Caki2 (cell line): ENCODE measurements at places on chromosomes 5 and 9.

GRCh38 chr5:81207009-81207408 is 26.1 kb upstream of the CKMT2 start:
- peak; percentile 6 for DNase-seq

DNA sequence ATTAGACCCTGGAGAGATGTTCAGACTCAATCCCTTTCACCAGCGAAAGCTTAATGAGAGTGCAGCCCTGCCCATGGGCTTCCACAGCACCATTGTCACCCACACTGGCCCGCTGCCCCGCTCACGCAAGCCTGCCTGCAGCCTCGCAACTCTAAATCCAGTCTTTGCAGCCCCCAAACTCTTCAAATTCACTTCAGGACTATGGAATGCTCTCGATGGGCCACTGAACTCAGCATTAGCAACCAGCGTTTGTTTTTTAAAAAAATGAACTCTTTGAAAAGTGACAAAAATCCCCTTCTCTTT is 17.1 kb downstream of the DCANP1 start:
- DNase-seq: no peak

DNA sequence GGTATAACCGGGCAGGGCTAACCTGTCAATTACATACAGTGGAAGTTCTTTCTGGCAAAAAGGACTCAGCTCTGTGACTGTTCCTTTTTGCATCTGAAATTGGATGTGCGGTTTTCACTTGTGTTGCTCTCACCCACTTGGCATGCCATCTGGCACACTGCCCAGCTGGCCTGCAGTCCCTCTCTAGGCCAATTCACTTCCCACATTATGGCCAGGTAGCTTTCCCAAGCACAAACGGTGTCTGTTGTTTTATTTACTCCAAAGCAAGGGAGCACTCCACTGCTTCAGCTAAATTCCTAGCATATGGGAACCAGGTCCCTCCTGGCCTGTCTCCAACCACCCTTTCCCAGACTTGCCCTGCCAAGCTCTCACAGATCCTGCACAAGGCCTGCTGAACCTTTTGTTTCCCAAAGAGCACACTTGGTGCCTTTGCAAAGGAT is 132.5 kb downstream of the SEMA6A start:
- DNase-seq: peak; percentile 18

DNA sequence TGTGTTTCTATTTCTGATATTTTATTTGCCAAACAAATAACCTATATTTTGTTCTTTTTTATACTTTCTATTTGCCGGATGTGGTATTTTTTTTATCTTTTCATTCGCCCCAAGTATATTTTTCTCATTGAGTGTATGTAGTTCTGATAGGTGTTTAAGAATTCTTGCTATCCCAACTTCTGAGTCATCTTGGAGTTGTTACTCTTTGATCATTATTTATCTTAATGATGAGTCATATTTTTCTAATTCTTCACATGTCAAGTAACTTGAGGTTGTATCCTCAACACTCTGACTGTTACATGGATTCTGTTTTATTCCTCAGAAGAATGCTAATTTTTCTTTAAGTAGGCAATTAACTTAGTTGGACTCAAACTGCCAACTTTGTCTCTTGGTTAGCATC is 498.1 kb downstream of the TLE1 start:
- no peak for DNase-seq

- DNase-seq: no peak
Observed at GRCh38 chr5:1089621-1090040, 22.2 kb downstream of the SLC12A7 start.

DNA sequence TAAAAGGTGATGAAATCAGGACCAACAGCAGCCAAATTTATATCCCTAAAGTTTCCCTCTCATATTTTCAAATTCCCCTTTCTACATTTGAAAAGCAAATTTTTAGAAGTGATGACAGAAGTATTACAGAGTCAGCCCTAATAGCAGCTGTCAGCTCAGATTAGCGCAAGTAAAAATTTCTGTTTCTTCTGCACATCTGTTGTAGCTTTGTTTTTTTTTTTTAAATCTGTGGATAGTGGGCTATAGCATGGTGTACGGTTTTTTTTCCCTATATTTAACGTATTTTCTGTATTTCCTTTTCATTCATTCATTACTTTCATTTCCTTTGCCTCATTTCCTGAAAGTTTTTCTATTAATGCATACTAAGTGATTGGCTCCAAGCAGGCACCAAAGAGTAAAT is 99.1 kb downstream of the MACIR start:
- no peak for DNase-seq

DNA sequence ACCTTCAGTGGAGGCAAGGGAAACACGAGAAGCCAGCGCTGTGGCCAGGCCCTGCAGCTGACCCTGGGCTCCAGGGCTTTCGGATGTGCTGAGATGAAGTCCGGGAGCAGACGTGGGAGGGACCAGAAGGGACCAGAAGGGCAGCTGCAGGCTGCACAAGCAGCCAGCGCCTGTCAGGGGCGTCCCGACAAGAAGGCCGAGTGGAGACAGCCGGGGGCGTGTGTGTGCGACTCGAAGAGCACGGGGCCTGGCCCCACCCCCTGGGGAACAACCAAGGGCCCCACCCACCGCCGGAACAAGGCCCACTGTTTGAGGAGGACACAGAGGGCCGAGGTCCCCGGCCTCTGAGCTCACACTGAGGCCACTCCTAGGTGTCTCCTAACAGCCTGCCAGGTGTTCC is 31.4 kb downstream of the SLC12A7 start:
- DNase-seq: no peak

DNA sequence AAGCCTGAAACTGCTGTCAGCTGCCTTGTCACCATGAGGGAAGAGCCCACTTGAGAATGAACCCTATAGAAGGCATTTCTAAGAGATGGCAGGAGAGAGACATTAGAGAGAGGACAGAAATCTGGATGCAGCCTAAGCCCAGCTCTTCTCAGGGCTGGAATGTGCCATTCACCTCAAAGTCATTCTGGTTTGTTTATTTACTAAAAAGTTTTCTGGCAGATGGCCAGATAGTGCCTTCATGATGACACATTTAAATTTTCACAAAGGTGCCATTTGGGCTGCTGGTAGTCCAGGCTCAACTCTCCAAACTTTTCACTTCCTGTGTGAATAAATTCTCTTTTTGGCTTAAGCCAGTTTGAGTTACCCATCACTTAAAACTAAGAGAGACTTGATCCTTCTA is 144.6 kb upstream of the ZNF366 start:
- no peak for DNase-seq

- no peak for DNase-seq
Observed at GRCh38 chr9:115267790-115268189, 149.8 kb upstream of the TNC start.

DNA sequence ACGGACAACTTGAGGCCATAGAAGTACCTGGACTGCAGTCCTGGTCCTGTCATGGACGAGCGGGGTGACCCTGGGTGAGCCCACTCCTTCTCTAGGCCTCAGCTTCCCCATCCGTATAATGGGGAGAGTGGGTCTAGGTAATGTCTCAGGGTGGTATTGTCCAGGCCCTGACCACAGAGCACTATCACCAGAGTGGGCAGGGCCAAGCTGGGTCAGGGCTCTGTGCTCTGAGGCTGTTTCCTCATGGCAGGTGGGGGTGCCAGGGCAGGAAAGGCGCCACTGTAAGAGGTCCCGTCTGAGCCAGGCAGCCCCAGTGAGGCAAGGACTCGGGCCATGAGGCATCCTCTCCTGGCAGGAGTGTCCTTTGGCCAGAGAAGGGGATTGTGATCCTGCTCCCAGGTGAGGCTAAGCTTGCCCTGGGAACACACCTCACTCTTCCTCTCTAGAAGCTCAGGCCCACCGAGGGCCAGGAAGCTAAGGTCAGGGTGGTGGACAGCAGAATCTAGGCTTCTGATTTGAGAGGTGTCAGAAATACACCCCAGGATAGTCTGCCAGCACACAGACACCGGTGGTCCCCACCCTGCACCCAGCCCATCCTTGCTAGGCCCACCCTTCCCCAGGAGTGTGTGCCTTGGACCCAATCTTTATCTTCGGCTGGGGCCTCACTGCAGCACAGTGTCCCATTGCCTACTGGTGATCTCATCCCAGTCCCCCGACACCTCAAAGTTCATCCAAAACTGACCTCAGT is 1.5 kb upstream of the MYOZ3 start:
- no peak for DNase-seq

- DNase-seq: no peak
Observed at GRCh38 chr5:133364936-133365707, 247.2 kb downstream of the FSTL4 start.

DNA sequence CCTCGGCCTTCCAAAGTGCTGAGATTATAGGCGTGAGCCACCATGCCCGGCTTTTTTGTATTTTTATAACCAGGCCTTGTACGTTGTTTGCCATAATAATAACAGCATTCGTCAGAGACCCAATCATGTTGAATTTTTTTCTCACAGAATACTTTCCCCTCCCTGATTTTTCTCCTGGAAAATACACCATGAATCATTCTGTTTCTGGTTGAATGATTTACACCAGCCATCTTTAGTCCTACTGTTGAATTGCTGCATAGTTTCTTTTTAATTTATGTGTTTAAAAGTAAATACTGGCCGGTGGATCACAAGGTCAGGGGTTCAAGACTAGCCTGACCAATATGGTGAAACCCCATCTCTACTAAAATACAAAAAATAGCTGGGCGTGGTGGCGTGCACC is 3.5 kb downstream of the CNOT8 start:
- peak; percentile 78 for DNase-seq

- DNase-seq: no peak
Observed at GRCh38 chr5:141640698-141641097, 3.9 kb downstream of the RELL2 start.

DNA sequence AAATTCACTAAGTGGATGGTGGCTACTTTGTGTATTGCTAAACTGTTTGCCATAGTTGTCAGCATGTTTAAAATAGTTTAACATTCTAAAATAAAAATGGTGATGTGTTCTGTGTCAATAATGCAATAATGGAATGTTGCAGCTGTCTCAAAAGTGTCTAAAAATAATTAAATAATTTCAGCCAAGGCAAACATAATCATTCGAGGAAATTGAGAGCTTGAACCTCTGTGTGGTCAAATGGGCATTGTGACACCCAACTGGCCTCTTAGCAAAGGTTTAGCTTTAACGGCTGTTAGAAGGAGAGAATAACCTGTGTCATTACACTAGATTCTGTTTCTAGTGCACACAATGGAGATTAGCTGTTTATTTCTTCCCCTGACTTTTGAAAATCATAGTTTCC is 278.5 kb downstream of the TMEM167A start:
- no peak for DNase-seq

- DNase-seq: no peak
Observed at GRCh38 chr5:133406208-133406976, 205.9 kb downstream of the FSTL4 start.

DNA sequence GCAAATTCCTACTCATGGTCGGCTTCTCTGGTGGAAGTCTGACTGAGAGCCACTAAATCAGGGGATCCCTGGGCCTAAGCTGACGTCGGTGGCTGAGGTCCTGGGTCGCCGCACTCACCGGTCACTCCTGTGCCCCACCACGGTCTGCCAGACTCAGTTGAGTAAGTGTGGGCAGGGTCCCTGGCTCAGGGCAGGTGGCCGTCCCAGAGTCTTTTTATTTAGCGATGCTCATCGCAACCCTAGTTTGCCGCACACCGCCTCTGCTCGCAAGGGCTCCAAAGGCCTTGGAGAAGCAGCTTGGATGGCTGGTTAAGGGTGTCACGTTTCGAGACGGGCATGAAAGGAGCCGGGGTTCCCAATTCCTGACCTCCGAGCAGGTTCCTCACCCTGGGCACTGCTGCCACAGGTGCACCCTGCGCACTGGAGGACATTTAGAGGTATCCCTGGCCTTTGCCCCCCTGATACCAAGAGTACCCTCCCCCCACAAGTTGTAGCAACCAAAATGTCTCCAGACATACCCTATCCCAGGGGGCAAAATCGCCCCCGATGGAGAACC is 59.9 kb downstream of the NSUN2 start:
- no peak for DNase-seq

GRCh38 chr9:113026200-113026599 is 14.2 kb upstream of the ZNF883 start:
- no peak for DNase-seq

GRCh38 chr5:111779922-111780292 is 22.9 kb upstream of the NREP start:
- DNase-seq: no peak

DNA sequence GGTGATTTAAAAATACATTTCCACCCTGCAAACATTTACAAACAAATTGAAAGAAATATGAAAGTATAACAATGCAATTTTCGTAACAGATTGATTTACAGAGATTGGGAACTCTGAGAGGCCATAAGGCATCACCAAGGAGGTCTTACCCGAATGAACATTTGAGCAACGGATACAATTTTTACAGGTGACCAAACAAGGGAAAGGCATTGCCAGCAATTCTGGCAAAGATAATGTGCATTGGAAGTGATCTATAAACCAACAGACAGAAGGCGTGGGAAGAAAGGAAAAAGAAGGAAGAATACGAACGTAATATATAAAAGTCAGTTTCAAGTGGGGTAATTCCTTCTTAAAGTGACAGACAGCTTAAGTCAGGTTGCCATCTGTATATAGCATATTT is 295.9 kb downstream of the CDH12 start:
- no peak for DNase-seq

GRCh38 chr9:32783168-32783891 is at the start of gene TMEM215:
TSS of gene TMEM215 (plus strand) at chr9:32783540. CDS start at chr9:32784184, 644 bp downstream.
- DNase-seq: no peak

DNA sequence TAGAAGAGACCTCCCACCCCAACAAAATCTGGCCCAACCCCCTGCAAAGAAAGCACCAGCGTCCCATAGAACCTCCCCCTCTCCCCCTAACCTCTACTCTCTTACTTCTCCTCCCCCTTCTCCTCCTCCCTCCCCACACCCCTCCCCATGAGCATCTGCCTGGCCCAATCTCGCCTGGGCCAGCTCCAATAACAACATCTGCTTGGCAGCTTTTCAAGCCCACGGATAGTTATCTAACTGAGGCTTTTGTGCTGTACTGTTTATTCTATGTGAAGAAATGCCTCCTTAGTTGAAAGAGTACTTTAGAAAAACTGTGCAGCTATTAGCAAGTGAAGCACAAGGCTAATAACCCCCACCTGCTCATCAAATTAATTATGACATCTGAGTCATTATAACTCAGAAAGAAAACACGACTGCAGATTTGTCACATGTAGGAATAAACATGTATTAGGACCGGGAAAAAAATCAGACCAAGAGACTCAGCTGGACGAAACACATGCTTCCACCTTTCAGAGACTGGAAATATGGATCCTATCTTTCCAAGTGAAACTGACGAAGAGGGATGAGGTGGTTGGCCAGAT is 42.8 kb downstream of the NFIB start:
- peak; percentile 80 for DNase-seq

DNA sequence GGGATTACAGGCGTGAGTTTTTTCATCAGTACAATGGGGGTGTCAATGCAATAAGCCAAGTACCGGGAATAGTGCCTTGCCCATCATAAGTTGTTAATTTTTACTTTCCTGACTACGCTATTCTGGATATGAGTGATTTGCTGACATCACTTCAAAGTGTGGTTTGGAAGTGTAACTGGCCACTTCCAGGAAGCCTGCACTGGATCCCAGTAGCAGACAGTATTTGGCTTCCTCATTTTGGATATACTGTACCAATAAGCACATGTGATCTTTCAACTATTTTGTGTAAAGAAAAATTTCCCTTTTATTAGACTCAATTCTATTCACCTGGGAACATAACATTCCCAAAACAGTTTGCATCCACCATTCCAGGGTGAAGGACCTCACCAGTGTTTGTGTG is 417.7 kb upstream of the KLF4 start:
- no peak for DNase-seq
